ENCODE measurements at places on chromosomes 12 and 14.
A peak's percentile ranks its signal among the peaks of the same experiment; 100 is the strongest.

- DNase-seq: no peak
These were observed 12.9 kb upstream of the EMP1 start for GRCh38 chr12:13183620-13184019.

DNA sequence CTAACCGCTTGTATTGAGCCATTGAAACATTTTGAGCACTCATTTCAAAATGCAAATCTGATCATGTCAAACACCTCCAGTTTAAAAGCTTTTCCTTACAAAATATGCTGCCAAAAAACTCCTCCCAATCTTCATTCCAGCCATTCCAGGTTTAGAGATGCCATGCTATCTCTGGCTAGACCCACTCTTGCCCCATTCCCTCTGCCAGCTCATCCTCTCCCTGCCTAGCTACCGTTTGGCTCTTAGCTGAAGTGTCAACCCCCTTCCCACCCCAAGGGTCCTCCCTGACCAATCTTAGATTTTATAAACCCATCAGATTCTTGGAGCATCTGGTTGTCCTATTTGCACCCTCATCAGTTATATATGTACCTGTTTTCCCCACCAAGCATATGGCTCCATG, 75.0 kb downstream of the SCAF11 start:
- no peak for DNase-seq

DNA sequence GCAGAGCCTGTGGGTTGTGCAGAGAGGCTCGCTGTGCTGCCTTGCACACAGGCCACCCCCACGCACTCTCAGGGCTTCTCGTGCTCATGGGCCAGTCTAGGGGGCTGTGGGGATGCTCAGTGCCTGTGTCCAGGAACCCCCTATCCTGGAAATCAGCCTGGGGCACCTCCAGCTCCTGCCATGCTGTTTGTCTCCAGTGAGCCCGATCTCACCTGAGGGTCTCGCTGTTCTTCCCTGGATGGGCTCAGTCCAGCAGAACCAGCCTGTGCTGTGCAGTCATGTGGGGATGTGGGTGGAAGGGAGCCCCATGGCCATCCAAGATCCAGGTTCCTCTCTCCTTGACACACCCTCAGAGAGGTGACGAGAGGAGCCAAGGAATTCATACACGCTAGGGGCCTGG, 26.7 kb downstream of the SERPINA1 start:
- no peak for DNase-seq

DNA sequence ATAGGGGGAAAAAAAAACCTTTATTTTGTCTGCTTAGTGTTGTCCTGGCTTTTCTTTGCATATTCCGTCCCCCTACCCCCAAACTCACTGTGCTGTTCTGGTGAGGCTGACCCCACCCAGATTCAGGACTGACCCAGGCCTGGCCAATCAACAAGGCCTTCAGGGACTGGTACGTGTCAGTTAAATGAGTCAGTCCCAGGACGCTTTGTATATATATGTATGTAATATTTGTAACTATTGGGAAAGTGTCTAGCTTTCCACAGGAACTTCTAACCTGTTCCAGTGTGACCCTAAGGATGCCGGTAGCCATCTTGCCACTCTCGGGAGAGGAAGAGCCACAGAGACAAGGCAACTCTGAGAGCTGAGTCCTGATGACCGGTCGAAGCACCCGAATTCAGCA, 107.4 kb downstream of the VCPKMT start:
- no peak for DNase-seq

- no peak for DNase-seq
These were observed 37.9 kb downstream of the CYP46A1 start for GRCh38 chr14:99721792-99722516.

- DNase-seq: no peak
These were observed 166.7 kb downstream of the RAD51B start for GRCh38 chr14:67986131-67986841.

DNA sequence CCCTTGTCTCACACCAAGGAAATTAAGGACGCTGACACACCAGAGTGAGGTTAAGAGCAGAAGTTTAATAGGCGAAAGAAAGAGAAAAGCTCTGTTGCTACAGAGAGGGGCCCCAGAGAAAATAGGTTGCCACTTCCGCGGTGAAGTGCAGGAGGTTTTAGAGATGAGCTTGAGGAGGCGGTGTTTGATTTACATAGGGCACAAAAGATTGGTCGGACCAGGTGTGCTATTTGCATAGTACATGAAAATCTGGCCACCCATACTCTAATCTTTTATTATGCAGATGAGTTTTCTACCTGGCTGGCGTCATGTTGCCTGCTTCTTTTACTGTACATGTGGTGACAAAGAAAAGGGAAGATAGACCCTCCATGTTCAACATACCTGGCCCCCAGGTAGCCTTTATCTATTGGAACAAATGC, 23.3 kb upstream of the MYF6 start:
- no peak for DNase-seq

DNA sequence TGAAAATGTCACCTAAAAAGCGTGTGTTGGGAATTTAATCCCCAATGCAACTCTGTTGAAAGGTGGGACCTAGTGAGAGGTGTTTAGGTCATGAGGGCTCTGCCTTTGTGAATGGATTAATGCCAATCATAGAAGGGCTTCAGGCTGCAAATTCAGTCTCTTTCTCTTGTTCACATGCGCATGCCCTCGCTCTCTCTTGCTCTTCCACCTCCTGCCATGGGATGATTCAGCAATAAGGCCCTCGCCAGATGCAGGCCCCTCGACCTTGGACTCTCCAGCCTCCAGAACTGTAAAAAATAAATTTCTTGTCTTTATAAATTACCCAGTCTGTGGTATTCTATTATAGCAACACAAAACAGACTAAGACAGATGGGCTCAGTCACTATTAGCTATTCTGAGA, 55.4 kb downstream of the PLXNC1 start:
- no peak for DNase-seq

DNA sequence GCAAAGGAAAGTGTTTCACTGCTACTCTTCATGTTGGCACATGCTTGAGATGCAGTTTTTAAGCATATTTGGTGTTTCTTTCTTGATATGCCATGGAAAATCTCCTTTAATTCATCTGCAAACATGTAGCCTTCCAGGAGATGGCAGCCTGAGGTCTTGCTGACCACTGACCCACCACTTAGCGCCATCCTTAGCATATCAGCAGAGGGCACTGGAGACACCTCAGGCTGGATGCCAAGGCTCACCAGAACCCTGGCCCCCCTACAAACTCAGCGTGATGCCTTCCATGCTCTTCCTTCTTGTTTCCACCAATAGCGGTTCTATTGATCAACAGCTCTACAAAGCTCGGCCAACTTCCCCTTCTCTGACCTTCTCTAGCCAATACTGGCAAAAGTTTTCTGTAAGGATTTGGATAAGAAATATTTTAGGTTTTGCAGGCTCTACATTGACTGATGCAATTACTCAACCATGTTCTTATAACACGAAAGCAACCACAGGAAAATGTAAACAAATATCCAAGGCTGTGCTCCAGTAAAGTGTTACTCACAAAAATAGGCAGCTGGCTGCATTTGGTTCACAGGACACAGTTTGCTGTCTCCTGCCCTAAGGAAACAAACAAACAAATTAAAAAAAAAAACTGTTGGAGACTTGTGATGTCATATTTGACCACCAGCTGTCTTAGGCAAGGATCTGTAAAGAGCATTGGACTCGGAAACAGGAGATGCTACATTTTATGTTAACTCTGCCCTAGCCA, 209.7 kb downstream of the SLC15A4 start:
- DNase-seq: no peak

DNA sequence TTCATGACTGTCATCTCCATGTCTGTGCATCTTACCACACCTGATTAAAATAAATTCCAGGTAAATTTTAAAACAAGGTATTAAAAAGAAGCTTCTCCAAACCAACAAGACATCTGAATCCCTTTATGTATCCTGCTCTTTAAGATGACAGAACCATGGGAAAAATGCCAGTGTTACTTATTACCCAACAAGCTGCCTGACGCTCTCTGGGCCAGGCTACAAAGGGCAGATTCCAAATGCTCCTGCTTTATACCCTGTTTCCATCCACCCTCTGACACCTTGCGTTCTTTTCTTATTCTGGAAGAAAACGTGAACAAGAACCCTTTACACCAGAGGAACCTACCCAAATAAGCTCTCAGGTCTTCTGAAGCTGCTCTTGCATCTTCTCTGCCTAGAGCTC, 70.7 kb downstream of the SLC8A3 start:
- no peak for DNase-seq

DNA sequence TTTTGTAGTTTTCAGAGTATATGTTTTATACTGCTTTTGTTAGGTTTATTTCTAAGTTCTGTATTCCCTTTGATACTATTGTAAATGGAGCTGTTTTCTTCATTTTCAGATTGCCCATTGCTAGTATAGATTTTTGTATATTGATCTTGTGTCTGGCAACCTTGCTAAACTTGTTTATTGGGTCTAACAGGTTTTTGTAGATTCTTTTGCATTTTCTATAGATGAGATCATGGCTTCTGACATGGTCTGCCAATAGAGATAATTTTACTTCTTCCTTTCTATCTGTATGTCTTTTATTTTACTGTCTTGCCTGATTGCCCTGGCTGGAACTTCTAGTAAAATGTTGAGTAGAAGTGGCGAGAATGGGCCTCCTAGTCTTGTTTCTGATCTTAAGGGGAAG, 40.3 kb downstream of the ANKRD9 start:
- DNase-seq: no peak

GRCh38 chr12:26274441-26275312, 79.3 kb downstream of the SSPN start:
- DNase-seq: no peak

DNA sequence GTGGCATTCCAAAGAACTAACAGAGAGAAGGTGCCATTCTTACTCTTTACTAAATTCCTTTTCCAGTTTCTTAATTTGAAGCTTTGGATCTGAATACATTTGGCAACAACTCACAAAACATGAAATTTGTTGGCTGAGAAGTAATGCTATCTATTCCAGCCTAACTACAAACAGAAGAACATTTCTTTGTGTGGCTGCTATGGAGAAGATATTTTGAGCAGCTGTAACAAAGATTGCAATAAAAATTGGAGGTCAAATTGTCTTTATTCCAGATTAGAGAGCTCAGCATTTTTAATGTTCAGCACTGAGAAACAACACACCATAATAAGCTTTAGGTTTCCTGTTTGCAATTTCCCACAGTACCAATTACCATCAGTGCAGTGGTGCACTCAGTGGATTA, 835.8 kb upstream of the FLRT2 start:
- DNase-seq: no peak

DNA sequence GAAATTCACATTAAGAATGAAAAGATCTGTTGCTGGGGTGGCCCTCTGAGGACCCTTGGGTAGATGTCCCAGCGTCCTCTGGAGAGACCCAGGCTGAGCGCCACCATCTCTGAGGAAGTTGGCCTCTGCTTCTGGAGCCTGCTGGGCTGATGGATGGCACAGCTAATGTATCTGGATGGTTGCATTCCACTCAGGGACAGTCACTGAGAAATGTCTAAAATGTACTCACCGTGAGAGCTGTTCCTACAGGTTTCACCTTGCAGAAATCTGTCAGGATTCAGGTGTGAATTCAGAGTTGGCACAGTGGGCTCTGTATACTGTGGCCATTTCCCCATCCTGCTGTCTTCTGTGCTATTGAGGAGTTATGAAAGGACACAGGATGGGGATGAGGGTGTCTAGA, 247.2 kb downstream of the AACS start:
- no peak for DNase-seq

DNA sequence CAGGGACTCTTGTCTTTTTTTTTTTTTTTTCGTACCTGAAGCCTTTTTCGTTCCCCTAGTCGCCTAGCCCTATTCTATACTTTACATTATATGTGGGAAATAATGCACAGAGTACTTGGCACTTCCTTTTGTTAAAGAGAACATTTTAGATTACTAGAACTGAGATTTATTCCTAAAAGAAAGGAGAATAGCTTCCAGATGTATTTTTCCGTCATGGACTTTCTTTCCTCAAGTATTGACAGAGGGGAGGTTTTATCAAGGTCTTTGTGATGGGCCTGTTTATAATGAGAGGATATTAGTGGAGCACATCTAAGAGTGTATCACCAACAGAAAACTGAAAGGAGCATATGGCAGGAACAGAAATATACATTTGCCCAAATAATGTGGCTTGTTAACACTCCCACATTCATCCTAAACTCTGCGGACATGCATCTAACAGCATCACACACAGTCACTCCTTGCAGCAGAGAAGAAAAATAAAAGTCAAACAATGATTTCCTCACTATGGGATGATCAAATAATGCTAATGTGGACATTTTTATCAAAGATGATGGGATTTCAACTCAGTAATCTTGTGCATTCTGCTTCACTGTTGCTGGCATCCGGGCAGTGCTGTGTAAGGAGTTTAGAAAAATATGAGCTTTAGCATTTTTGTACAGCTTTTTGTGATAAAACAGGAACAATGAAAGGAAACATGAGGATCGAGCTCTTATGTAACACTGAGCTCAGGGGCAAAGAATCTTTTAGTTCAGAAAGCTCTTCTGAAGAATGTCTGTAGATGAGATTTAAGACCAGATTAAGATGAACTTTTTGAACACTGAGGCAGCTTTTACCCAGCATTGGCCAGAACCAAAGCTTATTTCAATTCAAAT, 183.1 kb downstream of the EGLN3 start:
- no peak for DNase-seq

DNA sequence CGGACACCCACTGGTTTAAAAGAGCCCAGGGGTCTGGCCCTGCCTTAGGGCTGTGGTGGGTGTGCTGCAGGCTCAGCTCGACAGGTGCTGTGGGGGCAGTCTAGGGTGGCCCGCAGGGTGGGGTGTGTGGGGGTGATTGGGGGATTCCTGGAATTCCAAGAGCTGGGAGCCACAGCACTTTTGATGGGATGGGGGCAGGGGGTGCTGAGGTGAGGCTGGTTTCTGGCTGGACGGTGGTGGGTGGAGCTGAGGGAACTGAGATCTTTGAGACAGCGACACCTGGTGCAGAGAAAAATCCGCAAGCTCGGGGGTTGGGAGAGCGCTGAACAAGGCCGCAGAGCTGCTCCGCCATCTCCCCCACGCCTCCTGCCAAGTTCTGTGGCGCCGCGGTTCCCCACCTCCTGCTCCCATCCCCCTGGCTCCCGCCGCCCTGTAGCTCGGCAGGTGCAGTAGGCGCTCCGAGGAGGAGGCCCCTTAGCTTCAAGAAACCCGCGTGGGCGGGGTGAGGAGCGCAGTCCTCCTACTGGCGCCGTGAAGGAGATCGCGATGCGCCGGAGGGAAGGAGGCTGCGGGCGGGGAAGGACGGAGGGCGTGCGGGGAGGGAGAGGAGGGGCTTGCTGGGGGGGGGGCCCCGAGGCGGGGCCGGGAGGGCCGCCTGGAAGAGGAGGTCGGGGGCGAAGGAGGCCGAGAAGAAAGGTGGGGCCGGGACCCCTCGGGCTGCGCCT, 1.3 kb upstream of the TEDC1 start:
- DNase-seq: peak; percentile 66

DNA sequence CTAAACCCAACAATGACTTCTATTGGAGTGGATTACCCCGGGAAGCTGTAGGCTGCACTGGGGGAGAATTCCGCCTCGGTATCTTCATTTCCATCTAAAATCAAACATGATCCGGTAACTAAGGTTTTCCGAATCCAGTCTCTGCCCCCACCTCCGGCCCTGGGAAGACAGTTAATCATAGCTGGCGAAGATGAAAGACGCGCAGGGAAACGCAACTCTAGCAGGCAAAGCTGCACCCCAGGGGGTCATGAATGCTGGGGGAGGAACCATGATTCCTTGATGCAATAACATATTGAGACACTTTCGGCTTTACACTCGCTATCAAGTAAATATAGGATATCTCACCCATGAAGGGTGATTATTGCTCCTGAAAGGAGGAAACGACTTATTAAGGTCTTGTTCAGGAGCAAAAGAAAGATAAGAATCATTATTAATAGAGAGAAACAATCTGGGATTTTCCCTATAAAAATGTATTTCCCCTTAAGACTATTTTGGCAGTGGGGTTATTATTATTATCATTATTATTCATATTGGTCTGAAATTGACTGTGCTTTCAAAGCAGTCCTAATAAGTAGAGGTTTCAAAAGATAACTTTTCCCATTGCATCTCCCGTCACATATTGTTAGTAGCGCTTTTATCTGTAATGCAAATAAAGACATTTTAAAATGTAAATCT, 614.9 kb downstream of the VRK1 start:
- DNase-seq: no peak
